ENCODE measurements at places on chromosomes 5 and 9. TPM values are rescaled to one million over a fixed set of nuclear protein-coding genes. Genes with fewer than 3 reads are reported as not detected.

DNA sequence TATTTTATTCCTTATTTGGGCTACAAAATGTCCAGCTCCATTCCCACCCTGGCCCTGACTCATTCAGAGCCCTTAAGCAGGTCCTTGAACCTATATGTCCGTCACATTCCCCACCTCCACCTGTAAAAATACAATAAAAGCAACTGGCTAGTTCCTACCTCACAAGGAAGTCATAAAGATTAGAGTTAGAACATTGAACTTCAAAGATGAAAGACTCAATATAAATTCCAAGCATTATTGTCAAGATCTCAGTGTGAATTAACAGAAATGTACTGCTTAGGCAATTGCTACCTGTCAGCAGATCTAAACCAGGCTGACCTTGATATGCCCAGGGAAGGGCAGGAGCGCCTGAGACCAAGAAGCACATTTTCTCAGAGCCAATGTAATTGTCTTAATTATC is 221.8 kb downstream of the ENC1 start:
- no peaks in the 10 kb centered on the region for H3K36me3 ChIP-seq
- H3K27ac ChIP-seq = no peak overlapping the region
- no peak for DNase-seq
- no peak overlapping the region for H3K4me3 ChIP-seq
- peaks cover 9% of the 10 kb centered on the region for H3K4me1 ChIP-seq

GRCh38 chr5:88675708-88676636 is 207.0 kb downstream of the MEF2C start:
- H3K4me1 ChIP-seq = peaks cover 26% of the 10 kb centered on the region
- H3K4me3 ChIP-seq = peak overlapping the region; percentile 34
- no peak overlapping the region for H3K27ac ChIP-seq
- DNase-seq = no peak
- H3K36me3 ChIP-seq = no peaks in the 10 kb centered on the region

DNA sequence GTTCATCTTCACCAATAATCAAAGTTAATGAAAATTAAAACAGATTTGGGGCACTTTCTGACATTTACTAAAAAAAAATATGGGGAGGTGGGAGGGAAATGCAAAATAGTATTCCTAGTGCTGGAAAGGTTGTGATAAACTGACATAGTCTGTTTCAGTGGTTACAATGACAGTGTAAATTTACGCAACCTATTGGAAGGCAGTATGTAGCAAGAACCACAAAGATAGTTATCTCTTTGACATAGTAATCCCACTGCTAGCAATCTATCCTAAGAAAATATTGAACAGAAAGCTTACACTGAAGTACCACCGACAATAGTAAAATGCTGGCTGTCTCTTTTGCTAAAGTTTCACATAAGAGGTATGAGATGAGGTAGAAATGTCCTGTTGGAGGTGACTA is 15.1 kb upstream of the EPB41L4B start:
- H3K4me3 ChIP-seq = no peak overlapping the region
- no peaks in the 10 kb centered on the region for H3K36me3 ChIP-seq
- DNase-seq = no peak
- H3K27ac ChIP-seq = no peak overlapping the region

GRCh38 chr5:117690612-117691011 is 1116.0 kb upstream of the SEMA6A start:
- no peak overlapping the region for H3K27ac ChIP-seq
- no peaks in the 10 kb centered on the region for H3K4me1 ChIP-seq
- DNase-seq = no peak
- no peaks in the 10 kb centered on the region for H3K27me3 ChIP-seq

TBCA gene
- 143 TPM for total RNA-seq

DNA sequence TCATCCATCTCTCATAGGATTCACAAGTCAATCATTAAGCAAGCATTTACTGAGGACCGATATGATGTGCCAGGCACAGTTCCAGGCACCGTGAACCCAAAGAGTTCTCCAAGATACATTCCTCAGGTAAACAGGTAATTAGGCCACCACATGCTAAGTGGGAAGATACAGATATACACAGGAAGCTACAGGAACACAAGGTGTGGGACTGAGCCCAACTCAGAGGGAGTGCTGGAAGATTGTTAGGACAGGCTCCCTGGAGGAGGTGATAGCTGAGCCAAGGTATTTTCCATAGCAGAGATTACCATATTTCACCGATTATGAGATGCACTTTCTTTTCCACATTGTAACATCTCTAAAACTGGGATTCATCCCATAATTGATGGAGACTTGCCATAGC is 31.4 kb upstream of the RAI14 start:
- no peak overlapping the region for H3K27ac ChIP-seq
- no peak overlapping the region for H3K4me3 ChIP-seq
- no peaks in the 10 kb centered on the region for H3K27me3 ChIP-seq

DNA sequence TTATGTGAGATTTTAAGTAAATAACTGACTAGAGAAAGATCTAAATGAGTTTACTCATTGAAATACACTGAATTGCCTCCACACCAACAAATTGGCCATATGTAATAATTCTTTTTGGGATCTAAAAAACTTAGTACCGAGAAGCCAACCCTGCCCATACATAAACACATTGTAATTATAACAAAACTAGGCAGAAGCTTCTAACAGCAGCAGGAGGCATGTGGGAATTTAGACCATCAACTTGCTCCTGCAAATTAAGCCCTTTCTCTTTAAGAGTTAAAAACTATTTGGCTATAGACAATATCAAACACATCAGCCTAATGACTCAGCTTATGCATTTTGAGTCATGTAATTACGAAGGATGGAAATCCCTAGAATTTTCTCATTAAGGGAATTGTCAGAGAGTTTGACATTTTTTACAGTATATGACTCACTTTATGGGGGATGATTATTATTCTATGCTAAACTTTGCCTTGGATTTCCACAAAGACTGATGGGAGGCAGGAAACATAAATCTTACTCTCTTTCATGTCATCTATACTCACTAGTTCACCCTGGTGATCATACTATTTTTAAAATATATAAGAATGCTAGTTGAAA is 1.0 kb downstream of the IL7R start:
- no peaks in the 10 kb centered on the region for H3K4me1 ChIP-seq
- H3K36me3 ChIP-seq = no peaks in the 10 kb centered on the region
- peak overlapping the region; percentile 0 for H3K27ac ChIP-seq
- no peak for DNase-seq
- H3K27me3 ChIP-seq = no peaks in the 10 kb centered on the region

DNA sequence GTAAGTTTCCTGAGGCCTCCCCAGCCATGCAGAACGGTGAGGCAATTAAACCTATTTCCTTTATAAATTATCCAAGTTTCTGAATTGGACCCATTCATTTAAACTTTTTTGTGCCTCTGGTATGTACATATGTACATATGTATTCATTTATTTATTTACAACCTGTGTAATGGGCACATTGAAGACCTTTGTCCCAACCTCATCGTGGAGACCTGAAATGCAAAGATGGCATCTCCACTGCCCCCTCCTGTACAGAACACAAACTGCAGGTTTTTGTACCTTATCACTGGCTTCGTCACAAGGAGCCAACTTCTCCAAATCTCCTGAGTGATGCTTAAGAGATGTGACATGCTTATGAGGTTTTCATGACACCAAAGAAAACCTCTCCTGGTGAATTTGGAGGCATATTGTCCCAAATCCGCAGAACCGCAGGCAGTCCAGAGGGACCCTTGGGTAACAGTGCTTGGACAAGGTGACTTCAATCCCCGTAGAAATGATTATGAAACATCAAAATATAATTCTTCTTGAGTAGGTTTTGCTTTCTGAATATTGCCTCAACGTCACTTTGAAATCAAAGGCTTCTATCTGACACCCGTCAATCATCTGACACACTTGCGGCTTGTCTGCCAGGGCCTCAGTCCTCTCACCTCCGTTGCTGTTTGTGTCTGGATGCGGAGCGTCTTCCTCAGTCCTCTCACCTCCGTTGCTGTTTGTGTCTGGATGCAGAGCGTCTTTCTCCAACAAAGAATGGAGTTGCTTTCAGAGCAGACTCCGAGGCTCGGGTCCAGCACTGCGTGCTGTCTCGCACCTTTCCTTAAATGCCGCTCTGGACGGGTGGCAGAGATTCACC is 135.0 kb upstream of the IRX4 start:
- H3K27me3 ChIP-seq = peaks cover 5% of the 10 kb centered on the region
- no peak for DNase-seq
- no peak overlapping the region for H3K27ac ChIP-seq
- no peaks in the 10 kb centered on the region for H3K36me3 ChIP-seq
- no peak overlapping the region for H3K4me3 ChIP-seq
- no peaks in the 10 kb centered on the region for H3K4me1 ChIP-seq

NAIF1 gene
- 12.9 TPM for total RNA-seq

DNA sequence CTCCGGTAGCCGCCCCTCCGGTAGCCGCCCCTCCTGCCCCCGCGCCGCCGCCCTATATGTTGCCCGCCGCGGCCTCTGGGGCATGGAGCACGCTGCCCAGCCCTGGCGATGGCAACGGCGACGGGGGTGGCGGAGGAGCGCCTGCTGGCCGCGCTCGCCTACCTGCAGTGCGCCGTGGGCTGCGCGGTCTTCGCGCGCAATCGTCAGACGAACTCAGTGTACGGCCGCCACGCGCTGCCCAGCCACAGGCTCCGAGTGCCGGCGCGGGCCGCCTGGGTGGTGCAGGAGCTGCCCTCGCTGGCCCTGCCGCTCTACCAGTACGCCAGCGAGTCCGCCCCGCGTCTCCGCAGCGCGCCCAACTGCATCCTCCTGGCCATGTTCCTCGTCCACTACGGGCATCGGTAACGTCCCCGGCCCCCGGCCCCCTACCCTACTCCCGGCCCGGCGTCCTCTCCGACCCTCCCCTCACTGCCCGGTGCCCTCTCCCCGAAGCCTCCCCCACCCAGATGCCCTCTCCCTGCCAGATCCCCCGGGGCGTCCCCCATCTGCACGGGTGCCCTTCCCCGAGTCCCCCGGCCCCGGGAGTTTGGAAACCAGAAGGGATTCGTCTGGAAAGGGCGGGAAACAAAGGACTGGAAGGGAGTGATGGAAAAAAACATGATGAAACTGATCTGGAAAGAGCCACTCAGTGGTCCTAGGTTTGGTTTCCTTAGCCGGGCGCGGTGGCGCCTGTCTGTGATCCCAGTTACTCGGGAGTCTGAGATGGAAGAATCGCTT is 417 bp downstream of the SRD5A1 start:
- peaks cover 53% of the 10 kb centered on the region for H3K4me1 ChIP-seq
- peak overlapping the region; percentile 92 for H3K27ac ChIP-seq
- H3K27me3 ChIP-seq = no peaks in the 10 kb centered on the region

- no peaks in the 10 kb centered on the region for H3K27me3 ChIP-seq
- no peaks in the 10 kb centered on the region for H3K4me1 ChIP-seq
- no peak for DNase-seq
- no peaks in the 10 kb centered on the region for H3K36me3 ChIP-seq
- H3K27ac ChIP-seq = no peak overlapping the region
Observed at GRCh38 chr5:114305402-114306207, 56.3 kb upstream of the KCNN2 start.

LECT2 gene
- total RNA-seq = not detected

FOXD4 gene
- not detected for total RNA-seq

SLC1A3 gene
- 0.87 TPM for total RNA-seq

PCDHGB3 gene
- 0.87 TPM for total RNA-seq

- no peak overlapping the region for H3K27ac ChIP-seq
- no peaks in the 10 kb centered on the region for H3K27me3 ChIP-seq
- DNase-seq = no peak
- H3K4me1 ChIP-seq = no peaks in the 10 kb centered on the region
- no peak overlapping the region for H3K4me3 ChIP-seq
Observed at GRCh38 chr9:93699650-93700049, 123.3 kb downstream of the PHF2 start.

SIL1 gene
- total RNA-seq = 60.0 TPM

ZNF354C gene
- total RNA-seq = not detected

DNA sequence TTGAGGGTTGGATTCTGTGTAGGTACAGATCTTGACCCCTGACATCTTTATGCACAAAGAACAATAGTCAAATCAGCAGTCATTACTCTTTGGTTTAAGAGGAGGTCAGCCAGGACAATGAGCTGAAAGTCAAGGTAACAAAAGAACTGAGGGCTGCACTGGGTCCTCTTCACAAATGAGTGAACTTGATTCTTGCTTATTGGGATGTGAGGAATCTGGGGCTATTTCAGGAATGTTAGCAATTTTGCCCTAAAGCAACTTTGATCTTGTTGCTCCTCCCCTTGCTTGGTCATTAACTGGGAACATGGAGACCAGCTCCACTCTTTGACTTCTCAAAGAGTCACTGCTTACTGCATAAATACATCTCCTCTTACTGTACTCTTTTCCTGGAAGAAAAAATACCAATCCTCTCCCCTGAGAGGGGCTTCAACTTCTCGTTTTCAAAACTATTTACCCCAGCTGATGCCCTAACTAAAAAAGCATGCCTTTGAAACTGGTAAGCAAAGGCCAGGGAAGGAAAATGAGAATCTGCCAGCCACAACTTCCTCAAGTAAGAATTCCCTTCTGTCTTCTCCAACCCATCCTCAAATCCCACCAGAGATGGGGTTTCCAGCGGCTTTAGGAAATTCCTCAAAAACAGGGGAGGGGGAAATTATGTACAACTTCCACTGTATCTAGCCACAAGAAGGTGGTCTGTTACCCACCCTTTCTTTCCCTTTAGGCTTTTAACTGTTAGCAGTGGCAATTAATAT is 368.3 kb downstream of the ENC1 start:
- DNase-seq = no peak
- no peaks in the 10 kb centered on the region for H3K36me3 ChIP-seq
- no peaks in the 10 kb centered on the region for H3K27me3 ChIP-seq
- H3K27ac ChIP-seq = no peak overlapping the region
- H3K4me3 ChIP-seq = no peak overlapping the region

TSTD2 gene
- 25.0 TPM for total RNA-seq

DNA sequence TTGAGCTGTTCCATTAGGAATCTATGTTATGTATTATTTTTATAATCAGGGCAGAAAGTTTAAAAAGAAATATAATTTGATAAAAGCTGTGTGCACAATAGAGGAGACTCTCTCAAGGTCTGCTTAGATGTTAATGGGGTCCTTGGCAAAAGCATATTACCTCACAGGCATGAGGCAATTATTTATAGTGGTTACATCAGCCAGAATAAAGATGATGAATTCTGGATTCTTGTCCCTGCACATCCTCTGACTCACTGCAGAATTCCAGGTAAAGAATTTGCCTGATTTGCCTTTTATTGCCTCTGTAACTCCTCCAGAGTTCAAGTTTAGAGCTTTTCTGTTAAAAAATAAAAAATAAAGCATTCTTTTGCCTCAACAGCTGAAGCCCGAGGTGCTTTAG is 253.6 kb downstream of the MAST4 start:
- H3K27me3 ChIP-seq = peaks cover 9% of the 10 kb centered on the region
- DNase-seq = no peak
- no peaks in the 10 kb centered on the region for H3K4me1 ChIP-seq
- no peak overlapping the region for H3K4me3 ChIP-seq

GRCh38 chr5:174111287-174111973 is 65.9 kb downstream of the NSG2 start:
- no peaks in the 10 kb centered on the region for H3K27me3 ChIP-seq
- DNase-seq = no peak
- H3K4me1 ChIP-seq = no peaks in the 10 kb centered on the region
- no peak overlapping the region for H3K27ac ChIP-seq

CCDC192 gene
- not detected for total RNA-seq

Measured in stomach (tissue), 19 donors.